ENCODE measurements at places on chromosomes 6 and 20.

DNA sequence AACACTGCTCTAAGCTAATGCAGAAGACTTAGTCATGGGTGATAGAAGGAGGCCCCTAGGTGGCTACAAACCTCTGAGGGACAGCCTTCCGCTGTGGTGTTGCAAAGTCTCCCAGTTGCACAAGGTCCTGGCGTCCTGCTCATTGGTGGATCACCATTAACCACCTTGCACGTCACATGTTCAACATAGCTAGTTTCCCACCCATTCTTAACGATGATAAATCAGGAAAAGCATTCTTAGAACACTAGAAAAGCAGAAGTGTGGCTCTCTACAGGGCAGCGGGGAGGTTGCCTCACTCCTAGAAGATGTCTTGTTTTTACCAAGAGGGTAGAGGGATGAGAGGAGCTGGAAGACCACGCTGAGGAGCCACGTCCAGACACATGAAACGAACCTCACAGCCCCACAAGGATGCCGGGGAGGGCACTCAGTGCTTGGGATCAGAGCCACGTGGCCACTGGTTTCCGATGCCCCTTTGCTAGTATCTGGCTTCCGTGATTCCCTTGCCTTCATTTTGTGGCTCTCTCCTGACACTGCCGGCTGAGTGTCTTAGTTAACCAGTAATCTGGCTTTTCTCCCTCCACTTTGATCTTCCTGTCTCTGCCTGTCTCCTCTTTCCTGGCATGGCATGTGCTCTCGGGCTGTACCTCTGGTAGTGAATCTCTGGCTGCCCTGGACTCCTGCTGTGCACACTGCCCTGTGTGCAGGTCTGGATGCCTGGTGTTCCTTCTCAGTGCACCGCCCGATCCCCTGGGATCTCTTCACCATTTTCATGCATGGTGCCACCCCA is 91.4 kb upstream of the NEDD9 start:
- DNase-seq, result no peak

DNA sequence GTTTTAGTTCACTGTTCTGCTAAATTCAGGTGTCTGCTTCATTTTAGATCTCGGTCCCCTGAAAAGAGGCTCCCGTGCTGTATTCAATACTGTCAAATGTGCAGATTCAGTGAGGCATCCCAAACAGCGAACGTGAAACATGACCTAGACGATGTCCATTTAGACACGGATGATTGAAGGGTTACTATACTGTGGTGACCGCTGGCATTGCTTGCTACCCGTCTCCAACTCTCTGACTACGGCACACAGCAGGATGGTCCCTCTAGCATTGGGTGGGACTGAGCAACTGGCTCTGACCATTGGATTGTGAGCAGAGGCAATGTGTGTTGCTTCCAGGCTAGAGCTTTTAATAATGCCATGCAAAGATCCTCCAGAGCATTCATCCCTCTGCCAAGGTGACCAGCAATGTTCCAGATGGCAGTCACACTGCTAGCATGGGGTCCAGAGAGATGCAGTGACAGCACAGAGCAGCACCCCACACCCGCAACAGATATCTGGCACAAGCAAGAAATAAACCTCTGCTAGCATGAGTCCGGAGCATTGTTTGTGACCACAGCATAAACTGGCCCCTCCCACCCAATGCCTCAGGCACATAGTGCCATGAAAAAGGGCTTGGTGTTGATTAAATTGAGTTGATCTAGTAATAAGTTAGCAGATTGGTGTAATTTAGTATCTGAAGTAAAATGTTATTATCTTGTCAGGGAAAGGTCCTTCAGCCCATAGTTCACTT is 9.0 kb downstream of the METTL24 start:
- no peak for DNase-seq

DNA sequence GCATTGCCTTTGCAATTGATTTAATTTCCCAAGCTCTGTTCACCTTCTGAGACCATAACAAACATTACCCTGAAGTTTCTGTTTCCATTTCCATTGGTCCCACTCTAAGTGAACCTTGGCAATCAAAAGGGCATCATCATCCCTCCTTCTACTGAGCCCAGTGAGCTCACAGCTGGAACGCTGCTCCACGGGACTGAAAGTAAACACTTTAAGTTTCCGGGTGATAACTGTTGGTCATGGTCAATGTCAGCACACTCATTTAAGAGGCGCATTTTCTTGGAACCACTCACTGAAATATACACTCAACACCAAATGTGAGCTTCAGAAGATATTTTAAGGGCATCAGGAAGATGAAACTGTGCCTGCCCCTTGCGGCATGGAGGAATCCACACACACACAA is 37.1 kb upstream of the RPS6KA2 start:
- DNase-seq, result no peak

- DNase-seq, result no peak
Observed at GRCh38 chr6:140070846-140071473, 696.5 kb upstream of the CITED2 start.

DNA sequence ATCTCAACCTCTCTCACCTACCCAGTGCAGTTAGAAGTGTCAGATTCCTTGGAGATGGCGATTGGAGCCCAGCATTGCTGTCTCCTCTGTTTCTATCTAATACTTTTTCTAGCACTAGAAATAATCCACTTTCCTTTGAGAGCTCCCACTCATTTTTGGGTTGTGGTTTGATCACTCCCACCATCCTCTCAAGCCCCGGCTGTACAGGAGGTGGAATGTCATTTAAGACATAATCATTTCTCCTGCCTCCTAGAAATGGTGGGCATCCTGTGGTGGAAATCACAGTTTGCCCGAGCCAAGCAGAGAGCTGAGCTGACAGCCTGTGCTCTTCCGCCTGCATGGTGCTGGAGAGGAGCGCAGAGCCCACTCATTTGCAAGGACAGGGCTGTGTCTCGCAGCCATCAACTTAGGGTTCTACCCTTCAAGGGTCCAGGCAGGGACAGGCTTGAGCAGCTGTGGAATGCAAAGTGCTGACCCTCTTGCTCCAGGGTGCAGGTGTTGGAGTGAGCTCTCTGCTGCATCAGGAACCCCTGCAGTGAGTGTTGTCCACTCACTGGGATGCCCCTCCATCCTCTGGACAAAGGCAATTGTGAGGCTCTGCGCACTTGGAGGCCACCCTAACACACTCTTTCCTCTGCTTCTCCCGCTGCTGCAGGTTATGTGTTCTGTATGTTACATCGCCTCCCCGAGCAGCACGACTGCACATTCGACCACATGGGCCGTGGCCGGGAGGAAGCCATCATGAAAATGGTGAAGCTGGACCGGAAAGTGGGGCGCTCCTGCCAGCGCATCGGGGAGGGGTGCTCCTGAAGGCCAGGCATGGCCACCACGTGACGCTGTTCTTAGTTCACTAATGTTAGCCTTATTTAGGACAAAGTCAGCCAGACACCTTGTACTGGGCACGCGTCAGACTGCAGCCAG is 332.3 kb downstream of the ZFAND3 start:
- DNase-seq, result peak; percentile 17

DNA sequence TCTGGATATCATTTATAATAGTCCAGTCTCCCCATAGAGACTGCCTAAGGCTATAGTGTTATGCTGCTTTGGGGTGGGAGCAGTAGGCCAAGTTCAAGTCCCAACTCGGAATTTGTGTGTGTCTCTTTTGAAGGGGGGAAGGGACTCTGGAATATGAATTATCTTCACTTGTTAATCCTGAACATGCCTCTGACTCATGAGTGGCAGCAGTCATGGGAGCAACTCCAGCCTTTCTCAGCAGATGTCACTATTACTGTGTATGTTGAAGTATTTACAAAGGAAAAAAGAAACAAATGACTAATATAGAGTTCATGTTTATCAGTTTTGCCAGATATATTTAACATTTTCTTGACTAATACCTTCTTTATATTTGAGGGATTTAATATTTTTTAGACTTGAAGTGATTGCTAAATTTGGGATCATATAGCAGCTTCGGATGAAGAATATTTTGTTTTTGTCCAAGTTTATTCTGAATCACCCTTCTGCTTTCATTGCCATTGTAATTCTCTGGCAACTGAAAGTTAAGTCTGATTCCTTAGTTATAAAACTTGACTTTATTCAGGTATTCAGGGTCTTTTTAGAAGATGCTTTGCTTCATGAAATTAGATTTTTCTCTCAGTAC is 23.4 kb downstream of the FAM217A start:
- DNase-seq, result no peak
